Stimulated activated CD8-positive, alpha-beta memory T cell treated with anti-CD3 and anti-CD28 coated beads, Interleukin-15, amount 100 ng/mL, for 1 hour (primary cell): ENCODE measurements at places on chromosomes 7 and 10.

- no peak for DNase-seq
These were observed 100.8 kb downstream of the PRTFDC1 start for GRCh38 chr10:24851629-24852028.

DNA sequence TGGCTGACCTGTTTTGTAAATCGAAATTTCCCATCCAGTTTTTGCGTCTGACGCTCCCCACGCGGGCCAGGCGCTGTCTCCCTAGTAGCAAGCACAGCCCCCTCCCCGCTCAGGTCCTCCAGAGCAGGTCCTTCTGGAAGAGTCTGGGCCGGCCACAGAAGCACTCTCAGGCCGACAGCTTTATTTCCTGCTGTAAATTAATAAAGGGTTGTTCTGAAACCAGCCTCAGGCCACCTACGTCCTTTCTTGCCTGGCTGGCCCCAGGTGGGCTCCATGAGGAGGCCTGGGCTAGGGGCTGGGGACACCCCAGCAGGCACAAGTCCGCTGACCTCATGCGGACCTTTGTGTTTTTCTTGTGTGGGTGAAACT lies 35.2 kb downstream of the CAMK2B start:
- DNase-seq, result no peak

DNA sequence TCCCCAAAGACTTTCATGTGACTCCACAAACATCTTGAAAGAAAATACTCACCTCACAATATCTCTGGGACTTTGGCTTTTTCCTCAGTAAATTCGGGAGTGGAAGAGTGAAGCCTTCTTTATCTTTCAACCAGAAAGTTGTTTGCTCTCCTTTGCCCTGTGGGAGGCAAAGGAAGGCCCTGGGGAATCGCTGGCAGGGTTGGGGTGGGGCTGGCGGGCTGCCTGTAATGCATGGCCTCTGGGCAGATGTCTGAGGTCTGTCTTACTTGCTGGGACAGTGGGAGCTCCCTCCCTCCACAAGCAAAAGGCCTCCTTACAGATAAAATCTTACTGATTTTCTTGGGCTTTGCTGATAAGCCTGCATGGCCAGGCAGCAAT lies 24.9 kb downstream of the TECTB start:
- no peak for DNase-seq

- DNase-seq, result no peak
These were observed 275.8 kb upstream of the PPP2R2D start for GRCh38 chr10:131625041-131625440.

GRCh38 chr10:95513941-95514392 lies 47.2 kb downstream of the SORBS1 start:
- DNase-seq, result no peak

DNA sequence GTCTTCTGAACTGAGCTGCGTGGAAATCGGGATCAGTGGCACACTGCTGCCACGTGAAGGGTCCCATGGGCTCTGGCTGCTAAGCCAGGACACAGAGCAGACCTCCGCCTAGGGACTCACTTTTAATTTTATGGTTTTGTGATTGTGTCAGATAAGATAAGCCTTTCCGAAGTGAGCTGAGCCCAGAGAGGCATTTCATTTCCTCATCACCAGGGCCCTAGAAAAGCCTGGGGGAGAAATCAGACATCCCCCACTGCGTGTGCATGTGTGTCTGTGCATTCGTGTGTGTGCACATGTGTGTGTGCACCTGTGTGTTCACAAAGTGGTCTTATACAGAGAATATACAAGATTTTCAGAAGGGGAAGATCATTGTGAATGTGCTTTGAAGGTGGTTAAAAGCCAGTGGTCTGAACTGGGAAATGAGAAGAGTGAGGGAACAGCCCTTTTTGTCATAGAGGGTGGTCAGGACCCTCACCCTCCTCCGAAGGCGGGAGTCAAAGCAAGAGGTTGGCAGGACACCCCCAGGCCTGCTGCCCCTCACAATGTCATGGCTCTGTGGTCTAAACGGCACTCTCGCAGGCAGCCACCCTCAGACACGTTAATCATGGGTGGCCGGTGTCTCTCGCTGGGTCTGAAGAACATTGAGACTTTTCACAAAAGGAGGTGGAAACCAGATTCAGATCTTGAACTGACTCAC lies 176.1 kb upstream of the PFKP start:
- no peak for DNase-seq

DNA sequence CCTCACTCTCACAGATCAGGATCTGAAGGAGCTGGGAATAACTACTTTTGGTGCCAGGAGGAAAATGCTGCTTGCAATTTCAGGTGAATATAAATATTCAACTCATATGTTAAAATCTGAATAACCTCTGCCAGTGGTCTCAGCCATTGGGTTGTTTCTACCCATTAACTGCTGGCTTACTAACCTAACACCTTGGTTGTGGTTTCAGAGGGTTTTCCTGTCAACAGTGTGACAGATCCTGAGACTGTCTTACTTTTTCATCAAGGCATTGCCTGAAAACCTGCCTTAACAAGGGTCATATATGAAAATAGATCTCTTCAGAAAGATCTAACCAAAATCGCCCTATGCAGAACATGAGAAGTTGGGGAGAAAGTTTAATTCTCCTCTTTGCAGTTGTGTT lies 307.7 kb downstream of the BICC1 start:
- DNase-seq, result no peak
